Cortex of kidney (tissue), 1 donor: ENCODE measurements at places on chromosomes 5 and 9.

DNA sequence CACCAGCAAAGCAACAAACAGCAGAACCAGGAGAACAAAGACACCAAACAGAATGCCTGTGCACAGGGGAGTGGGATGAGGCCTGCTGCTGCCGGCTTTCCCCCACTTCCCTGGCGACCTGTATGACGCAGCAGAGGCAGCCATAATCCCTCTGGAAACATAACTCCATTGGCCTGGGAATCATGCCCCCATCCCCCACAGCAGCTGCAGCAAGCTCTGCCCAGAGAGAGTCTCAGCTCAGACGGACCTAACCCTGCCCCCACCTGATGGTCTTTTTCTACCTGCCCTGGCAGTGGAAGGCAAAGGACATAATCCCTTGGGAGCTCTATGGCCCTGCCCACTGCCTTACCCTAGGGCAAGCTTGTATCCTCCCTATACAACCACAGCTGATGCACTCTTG, 81.8 kb upstream of the FANCC start:
- DNase-seq = no peak

DNA sequence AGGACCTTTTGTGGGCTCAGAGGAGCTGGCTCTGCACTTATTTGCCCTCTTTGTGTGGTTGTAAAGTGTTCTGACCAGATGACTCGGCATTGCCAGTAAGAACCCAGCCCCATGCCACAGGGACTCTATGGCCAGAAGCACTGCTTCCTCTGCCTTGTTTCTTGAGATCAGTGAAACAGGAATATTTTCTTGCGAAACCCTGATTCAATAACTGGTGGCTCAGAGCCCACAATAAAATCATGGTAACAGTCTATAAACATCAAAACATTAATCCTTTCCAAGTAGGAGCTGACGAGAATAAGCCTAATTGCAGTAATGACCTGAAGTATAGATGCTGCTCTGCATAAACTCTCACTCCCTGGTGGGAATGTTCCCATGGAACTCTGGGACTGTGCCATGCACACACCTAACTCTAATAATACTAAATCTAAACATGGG, 344.3 kb downstream of the ZNF608 start:
- no peak for DNase-seq

- DNase-seq = no peak
Observed at GRCh38 chr9:68530618-68531017, 10.1 kb downstream of the TMEM252 start.

- no peak for DNase-seq
Observed at GRCh38 chr5:105878402-105878801, 1792.3 kb downstream of the EFNA5 start.

DNA sequence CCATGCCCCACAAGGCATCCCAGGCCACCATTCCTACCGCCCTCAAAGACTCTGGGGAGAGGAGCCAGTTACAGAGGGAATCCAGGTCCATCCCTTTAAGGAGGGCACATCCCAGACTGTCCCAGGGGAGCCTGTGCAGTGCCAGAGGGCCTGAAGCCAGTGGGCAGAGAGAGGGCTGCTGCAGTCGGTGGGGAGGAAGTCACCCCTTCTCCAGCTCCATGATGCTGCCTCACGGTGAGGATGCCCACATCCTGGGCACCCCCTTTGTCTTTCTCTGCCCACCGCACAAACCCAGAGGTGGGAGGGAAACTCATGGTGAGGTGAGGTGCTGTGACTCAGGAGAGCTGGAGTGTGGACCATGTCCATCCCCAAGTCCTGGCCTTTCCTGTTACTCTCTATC, 26.2 kb upstream of the ANKRD33B start:
- DNase-seq = no peak
